ENCODE measurements at places on chromosomes 12 and 14.

- no peak for DNase-seq
These were observed 43.9 kb downstream of the TTC9 start for GRCh38 chr14:70685474-70686197.

DNA sequence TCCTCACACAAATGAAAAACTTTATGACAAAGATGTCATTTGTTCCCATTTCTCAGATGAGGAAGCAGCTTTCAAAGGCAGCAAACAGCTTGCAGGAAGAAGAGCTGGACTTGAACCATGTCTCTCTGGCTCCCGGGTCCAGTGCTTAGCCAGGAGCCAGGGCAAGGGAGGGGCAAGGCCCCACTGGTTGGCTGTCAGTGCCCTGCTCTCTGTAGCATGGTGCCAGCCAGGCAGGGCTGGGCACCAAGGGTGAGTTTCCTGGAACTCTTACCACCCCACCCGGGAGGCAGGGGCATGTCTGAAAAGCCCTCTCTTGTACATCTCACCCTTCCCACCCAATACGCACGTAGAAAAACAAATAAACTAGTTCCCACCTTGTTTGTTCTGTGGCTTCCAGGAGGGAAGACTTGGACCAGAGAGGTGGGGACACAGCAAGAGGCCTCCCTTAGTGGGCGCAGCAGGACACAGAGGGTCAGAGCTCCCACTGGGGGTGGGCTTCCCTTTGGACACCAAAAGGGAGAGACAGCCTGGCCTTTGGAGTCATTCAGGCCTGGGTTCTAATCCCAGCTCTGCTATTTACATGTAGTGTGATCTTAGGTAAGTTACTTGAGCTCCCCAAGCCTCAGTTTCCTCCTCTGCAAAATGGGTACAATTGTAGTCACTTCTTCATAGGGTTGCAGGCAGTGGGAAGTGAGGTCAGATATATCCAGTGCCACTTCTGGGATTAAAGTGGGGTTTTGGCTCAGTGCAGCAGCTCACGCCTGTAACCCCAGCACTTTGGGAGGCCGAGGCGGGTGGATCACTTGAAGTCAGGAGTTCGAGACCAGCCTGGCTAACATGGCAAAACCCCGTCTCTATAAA is 17.2 kb downstream of the TRPV4 start:
- DNase-seq: no peak

DNA sequence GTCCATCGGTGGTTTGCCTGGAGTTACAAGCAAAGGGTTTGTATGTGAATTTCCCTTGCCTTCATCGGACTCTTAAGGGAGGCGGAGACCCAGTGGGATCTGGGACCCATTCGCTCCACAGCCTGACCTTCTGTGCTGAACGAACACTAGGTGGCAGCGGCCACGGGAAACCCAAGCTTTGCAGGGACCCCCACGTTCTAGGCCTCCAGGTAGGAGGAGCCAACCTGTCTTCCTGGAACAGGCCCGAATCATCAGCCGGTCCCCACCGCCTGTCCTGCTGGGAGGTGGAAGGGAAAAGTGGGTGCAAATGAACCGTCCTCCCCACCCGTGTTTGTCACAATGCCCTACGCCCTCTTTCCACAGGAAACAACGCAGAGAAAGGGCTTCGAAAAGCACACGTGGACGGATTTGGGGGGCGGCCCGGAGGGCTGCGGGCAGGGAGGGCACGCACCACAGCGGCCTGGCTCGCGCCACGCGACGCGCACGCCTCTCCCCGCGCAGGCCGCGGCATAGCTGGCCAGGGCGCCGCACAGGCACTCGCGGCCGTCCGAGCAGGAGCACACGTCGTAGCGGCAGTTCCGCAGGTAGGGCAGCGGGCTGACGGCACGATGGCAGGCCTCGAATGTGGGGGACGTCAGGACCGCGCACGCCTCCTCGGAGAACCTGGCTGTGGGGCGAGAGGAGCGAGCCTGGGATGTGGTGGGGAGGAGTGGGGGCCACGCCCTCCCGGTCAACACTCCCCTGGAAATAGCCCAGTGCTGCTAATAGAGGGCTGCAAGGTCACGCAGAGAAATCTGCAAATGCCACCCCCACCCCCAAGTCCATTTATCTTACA is 67.8 kb downstream of the VWF start:
- DNase-seq: peak; percentile 60

DNA sequence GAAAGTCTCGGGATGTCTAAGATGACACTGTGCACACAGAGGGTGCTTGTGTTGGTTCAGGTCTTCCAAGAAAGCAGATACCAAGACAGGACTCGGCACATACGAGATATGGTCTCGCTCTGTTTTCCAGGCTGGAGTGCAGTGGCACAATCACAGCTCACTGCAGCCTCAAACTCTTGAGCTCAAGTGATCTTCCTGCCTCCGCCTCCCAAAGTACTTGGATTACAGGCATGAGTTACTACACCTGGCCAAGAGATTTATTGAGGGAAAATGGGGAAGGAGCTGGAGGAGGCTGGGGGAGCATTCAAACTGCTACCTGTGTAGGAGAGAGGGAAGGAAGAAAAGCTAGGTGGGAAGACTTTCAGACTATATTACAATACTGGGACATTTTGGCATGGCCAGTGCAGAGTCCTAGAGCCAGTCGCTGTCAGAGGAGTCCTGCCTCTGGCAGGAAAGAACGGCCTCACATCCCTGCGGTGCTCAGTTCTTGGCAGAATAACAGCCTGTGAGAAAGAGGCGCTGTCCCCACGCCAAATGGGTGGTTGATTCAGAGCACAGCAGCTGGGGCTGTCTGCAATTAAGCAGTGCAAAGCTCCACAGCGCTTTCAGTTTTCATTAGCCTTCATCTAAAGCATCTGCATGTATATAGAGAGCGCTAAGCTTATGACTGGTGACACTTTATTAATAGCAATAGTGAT is 18.3 kb downstream of the SLC17A8 start:
- peak; percentile 68 for DNase-seq

GRCh38 chr12:119177724-119178380 is 879 bp upstream of the HSPB8 start:
- no peak for DNase-seq

DNA sequence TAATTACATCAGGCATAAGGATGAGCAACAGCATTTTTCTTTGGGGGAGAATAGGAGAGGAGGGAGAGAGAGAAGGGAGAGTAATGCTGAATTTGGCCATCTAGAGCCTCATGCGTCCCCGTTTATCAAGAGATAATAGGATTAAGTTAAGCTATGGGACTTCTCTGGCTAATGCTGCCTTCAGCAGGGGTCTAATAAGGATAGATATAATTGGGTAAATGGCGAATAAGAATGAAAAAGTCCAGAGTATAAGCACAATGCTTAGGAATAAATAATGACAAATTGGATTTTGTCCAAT is 470.0 kb downstream of the EGLN3 start:
- no peak for DNase-seq

GRCh38 chr12:44507461-44507860 is 368.7 kb downstream of the NELL2 start:
- DNase-seq: no peak

GRCh38 chr12:6553051-6553868 is 2.6 kb downstream of the IFFO1 start:
- no peak for DNase-seq

DNA sequence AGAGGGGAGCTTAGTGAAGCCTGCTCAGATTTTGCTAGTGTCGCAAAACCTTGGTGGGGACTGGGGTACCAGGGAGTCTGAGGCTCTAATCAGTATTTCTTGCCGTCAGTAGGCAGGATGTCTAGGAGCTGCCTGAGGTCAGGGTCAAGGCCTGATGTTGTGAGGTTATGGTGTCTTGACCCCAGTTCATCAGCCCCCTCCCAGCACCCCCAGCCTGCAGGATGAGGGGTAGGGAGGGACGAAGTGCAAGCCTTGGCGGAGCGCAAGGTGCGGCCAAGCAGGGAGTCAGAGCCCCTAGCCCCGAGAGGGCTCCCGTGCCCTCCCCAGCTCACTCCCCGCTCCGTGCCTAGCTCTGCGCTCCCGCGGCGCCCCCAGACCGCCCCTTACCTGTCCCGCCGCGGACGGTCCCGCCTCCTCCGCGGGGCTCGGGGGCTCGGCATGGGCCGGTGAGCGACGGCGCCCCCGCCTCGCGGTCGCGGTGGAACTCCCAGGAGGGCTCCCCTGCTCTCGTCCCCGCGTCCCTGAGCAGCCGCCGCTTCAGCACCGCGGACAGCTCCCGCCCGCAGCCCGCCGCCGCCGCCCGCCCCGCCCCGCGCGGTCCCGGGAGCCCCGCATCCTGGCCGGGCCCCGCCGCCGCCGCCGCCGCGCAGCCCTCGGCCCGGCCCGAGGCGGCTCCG is 347 bp downstream of the SYNDIG1L start:
- DNase-seq: peak; percentile 35

DNA sequence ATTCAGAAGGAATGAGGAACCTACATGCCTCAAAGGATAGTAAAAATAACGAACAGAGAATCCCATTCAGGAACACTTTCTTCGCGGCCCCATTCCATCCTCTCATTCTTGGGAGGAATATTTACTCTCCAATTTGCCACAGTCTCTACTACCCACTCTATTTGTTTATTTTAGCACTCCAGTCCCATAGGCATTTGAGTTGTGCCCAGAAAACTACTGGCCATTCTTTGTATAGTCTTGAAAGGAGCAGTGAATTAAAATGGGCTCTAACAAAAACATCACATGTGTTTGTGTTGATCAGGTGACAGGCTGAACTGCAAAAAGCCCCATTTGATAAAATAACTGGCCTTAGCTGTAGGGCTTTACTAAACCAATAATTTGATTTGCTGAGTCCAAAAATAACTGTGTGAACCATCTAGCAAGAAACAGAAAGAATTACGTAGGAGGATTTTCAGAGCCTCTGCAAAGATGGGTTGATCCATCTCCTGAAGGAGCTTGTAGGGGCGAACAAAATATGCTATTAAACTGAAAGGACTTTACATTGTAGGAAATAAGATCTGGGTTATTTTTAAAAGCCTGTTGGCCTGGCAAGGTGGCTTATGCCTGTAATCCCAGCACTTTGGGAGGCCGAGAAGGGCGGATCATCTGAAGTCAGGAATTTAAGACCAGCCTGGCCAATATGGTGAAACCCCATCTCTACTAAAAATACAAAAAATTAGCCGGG is 142.3 kb upstream of the CPNE8 start:
- DNase-seq: no peak

DNA sequence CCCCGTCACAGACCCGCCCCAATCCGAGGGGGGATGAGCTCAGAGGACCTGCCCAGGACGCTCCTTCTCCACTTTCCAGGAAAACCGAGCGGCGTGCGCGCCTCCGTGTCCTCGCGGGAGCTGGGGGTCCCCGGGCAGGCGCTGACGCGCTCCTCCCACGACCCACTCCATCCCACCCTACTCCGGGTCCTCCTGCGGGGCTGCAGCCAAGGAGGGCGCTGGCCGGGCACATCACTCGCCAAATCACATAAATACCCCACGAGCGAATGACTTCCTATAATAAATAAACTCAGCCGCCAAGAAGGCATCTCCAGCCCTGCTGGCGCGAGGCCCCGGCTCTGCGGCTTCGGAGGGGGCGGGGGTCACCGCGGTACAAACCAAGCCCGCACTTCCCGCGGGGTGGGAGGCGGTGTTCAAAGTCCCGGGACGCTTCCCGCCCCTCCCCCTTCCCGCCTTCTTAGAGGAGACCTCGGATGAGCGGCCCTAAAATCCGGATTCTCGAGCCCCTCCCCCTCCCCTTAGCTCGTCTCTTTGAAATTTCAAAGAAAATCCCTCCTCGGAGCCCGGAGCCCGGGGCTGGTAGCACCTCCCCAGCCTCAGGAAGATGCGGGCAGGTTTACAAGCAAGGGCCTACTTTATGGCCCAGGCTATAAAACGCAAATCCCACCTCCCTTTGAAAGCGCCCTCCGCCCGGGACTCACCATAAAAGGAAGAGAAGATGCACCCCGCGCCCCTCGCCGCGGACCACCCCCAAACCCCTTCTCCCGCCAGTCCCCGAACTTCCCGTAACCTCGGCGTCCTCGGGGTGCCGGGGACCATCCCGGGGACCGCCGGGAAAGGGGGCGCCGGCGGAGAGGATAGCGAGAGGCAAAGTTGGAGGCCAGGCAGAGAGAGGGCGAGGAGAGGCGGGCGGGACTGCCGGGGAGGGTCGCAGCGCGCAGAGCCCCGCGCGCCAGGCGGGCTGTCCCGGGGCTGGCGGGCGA is 712 bp upstream of the FZD10 start:
- DNase-seq: peak; percentile 64

- no peak for DNase-seq
These were observed 7.4 kb downstream of the PKP2 start for GRCh38 chr12:32889011-32889760.

DNA sequence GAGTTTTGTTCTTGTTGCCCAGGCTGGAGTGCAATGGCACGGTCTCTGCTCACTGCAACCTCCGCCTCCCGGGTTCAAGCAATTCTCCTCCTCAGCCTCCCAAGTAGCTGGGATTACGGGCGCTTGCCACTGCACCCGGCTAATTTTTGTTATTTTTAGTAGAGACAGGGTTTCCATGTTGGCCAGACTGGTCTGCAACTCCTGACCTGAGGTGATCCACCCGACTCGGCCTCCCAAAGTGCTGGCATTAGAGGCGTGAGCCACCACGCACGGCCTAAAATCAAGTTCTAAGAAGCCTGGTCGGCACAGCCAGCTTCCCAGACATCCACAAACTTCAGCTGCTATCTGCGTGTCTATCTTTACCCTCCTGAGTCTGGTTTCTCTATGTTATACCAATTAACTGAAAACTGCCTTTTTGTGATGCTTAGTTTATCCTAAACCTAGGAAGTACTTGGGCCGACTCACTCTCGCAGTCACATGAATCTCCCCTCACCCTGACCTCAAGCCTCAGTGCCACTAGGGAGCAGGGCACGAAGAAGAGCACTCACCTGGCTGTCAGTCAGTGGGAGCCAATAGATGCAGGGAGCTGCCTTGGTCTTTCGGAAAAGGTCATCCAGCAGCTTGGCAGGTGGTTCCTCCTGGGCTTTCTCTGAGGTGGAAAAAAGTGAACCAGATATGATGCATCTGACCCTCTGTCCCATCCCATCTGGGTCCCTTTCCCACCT is 3.4 kb upstream of the CDH24 start:
- no peak for DNase-seq

- DNase-seq: no peak
These were observed 51.1 kb downstream of the SYNE3 start for GRCh38 chr14:95465358-95465757.

DNA sequence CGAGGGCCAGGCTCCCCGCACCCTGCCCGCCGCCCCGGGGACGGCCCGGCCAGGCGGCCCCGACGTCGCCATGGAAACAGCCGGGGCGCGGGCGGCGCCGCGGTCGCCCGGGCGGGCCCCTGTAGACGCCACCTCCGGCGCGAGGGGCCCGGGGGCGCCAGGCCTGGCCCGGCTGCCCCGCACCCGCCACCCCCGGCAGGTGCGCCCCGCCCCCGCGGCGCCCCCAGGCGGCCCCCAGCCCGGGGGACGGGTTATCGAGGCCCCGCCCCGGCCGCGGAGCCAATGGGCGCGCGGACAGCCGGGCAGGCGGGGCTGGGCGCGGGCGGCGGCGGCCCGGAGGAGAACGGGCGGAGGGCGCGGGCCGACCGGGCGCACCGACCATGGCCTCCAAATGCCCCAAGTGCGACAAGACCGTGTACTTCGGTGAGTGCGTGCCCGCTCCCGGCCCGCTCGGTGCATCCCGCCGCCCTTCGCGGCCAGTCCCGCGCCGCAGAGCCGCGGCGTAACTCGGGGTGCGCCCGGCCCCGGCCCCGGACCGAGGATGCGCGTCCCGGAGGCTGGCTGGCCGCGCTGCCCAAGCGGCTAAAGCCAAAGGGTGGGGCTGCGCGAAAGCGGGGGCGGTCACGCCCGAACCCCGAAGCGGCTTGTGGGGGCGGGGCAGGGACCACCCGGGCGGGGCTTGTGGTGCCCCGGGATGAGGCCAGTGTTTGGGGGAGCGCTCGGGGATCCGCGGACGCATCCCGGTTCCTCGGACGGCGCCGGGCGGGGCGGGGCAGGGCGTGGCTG is at the start of gene CRIP2:
Gene CRIP2 (plus strand): TSS at position 339 of the 786 bp plus-strand sequence. CDS start 42 bp downstream, at position 381.
- peak; percentile 56 for DNase-seq

Data from retina (tissue), 1 donor.